Osteoblast (primary cell): ENCODE measurements at places on chromosomes 1 and 21. TPM values are rescaled to one million over a fixed set of nuclear protein-coding genes. Genes with fewer than 3 reads are reported as not detected.

Gene MYCL
- total RNA-seq: 0.72 and 0.88 TPM in 2 replicates

Gene ESPN
- not detected in 2 replicates for total RNA-seq

Gene LAPTM5
- total RNA-seq: 0.72 and 1.8 TPM in 2 replicates

Gene EDEM3
- total RNA-seq: 43.1 and 44.2 TPM in 2 replicates
